ENCODE measurements at places on chromosomes 6 and 20.

- peak; percentile 67 for ATAC-seq
Observed at GRCh38 chr6:33126101-33126714, 50.4 kb downstream of the HLA-DPB1 start.

DNA sequence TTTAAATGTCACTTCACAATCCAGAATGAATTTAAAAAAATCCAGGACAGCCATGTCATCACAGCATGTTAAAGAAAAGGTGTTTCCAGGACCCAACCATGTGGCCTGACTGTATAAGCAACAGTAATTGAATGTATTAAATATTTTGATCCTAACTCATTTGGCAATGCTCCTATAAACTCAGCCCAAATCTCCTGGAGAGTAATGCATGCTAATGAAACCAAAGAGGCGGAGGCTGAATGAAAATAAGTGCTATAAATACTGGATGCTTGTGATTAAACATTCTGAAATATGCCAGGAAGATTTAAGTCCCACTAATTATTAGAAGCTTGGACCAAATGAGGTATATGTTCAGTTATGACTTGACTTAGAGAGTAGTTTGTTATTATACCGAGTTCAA, 486.8 kb downstream of the FRK start:
- ATAC-seq = no peak

DNA sequence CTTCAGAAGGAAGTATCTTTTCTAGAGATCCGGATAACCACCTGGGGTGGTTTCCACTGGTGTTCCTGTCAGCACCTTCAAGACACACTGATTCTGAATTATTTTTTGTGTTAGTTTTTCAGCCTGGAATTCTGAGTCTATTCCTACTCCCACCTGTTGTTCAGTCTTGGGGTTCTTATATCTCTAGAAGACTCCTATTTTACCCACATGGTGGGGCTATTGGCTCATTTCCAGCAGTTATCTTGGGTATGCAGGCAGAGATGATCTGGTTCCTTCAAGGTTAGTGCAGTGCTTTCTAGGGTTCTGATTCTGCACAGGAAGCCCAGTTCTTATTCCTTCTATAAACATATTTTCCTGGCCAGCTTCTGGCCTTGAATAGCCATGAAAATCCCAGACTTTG, 175.6 kb upstream of the PDE7B start:
- no peak for ATAC-seq

DNA sequence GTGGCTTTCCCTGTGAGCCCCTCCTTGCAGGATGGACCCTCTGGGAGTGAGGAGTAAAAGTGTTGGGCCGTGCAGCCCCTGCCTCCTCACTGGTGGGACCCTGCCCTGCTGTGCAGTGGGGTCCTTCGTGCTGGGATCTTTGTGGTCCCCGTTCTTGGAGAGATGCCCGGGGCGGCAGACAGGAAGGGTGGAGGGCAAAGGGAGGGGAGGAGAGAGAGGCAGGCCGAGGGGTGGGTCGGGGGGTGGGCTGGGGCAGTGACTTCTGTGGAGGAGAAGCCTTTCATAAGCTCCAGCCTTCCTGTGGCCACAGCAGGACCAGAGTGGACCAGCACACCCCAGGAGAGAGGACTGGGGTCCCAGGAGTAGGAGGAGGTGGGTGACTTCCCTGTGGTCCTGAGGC, at the start of gene COL20A1:
COL20A1 (plus strand) TSS at position 283 of the 400 bp plus-strand sequence. CDS start 1,922 bp downstream, outside the sequence.
- no peak for ATAC-seq

Data from activated T-helper 17 cell treated with anti-CD3 and anti-CD28 coated beads, Interleukin-2, amount 50 U/mL, for 72 hours (primary cell).